Effector CD8-positive, alpha-beta T cell (primary cell): ENCODE measurements at places on chromosomes 11 and 22.

- no peak for DNase-seq
These were observed 501.9 kb downstream of the BRD1 start for GRCh38 chr22:49325531-49326395.

GRCh38 chr11:65492637-65493366 is 6.0 kb upstream of the MALAT1 start:
- DNase-seq: no peak

DNA sequence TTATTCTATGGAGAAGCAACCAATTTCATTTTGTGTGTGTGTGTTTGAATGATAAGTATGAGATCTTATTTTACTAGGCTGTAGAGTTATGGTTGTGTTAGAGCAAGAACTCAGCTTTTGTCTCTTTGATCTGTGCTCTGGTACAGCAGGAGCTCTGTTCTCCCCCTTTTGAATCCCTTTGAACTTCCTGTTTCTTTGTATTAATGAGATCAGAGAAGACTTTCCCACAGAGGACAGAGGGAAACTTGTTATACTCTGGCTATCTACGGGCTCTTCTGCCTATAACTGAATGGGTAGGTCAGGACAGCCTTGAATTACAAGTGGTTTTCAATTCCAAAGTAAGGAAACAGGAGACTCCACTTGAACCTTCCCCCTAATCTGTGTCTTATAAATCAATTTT is 1015.0 kb upstream of the RAG2 start:
- DNase-seq: no peak

GRCh38 chr22:34427436-34427835 is 507.2 kb upstream of the LARGE1 start:
- no peak for DNase-seq

DNA sequence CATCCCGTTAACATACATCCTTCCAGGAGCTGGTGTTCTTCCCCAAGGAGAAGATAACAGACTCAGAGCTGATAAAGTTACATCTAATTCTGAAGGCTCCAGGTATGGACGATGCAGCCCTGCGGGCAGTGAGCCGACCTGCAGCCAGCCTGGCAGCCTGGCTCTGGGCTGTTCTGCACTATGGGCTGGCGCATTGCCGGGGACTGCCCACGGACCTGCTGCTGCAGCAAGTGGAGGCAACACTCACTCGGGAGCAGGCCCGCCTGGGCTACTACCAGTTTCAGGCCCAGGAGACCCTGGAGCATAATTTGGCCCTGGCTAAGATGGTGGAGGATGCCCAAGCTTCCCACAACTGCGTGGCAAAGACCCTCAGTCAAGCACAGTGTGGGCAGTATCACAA is 39.7 kb downstream of the RRP8 start:
- DNase-seq: no peak

DNA sequence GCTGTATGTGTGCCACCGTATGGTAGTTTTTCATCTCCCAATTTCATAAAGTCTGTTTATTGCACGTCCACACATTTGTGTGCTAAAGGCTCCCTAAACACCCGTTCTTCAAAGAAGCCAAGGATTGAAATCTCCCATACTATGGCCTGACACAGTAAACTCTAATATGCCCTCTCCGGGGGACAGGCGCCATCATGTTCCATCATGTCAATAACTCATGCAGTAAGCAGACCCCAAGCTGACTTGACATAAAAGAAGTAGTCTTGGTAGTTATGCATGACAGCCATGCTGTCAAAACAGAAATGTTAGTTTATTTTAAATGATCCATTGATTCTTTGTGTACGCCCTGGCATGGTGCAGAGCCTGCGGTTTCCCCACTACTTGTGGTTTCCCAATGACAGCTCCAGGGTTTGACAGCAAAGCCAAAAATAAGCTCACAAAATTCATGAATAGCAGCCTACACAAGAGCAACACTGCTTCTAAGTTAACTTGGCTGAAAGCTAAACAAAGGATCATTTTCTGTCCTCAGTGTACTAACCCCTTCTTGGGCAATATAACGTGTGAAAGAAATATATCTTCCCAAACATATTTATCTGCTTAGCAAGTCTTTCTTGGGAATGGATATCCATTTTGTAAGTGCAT is 56.5 kb upstream of the CABP7 start:
- DNase-seq: no peak

DNA sequence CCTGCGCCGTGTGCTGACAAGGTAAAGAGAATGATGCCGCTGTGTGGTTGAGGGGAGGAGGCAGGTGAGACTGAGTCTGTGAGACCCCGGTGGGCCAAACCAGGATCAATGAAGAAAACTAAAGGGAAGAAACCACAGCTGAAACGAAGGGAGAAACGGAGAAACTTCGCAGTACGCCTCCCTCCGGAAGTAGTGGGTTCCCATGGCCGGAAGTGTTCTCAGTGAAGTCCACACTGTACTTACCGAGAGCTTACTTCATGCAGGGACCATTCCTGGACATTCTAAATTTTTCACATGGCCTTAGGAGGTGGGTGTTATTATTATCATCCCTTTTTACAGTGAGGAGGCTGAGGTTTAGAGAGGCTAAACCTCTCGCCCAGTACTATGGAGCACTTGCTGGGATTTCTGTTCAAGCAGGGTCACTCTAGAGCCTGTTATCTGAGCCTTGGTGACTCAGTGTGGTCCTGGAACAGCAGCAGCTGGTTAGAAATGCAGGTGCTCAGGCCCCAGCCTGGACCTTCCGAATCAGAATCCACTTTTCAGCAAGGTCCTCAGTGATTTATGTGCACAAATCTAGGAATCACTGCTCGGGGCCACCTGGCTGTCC is 17.9 kb downstream of the CD5 start:
- DNase-seq: no peak

DNA sequence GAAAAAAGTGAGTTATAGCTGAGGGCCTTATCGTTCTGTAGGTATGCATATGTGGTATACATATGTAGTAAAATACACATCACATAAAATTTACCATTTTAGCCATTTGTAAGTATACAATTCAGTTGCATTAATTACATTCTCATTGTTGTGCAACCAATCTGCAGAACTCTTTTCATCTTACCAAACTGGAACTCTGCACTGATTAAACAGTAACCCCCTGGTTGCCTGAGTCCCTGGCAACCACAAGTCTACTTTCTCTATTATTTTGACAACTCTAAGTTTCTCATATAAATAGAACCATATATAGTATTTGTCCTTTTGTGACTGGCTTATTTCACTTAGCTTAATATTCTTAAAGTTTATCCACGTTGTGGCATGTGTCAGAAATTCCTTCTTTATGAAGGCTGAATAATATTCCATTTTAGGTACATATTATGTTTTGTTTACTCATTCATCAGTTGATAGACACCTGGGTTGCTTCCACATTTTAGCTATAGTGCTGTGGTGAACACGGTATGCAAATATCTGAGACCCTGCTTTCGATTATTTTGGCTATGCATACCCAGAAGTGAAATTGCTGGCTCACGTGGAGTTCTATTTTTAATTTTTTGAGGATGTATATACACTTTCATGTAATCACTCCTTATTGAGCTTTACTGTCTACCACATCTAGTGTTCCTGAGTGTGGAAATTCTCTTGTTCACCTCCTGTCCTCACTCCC is 1.6 kb upstream of the DDX10 start:
- DNase-seq: no peak
